ENCODE measurements at places on chromosomes 13 and 19. TPM values are rescaled to one million over a fixed set of nuclear protein-coding genes. Genes with fewer than 3 reads are reported as not detected.

ARHGEF18 gene
- 24.9 TPM for total RNA-seq

GARIN5A gene
- total RNA-seq = 7.0 TPM

ZNF177 gene
- total RNA-seq = 3.8 TPM

CAMSAP3 gene
- total RNA-seq = 5.5 TPM

LILRA1 gene
- total RNA-seq = not detected

LILRB1 gene
- total RNA-seq = 0.49 TPM

PLIN5 gene
- total RNA-seq = 0.45 TPM

ZNF135 gene
- 1.1 TPM for total RNA-seq

CILP2 gene
- total RNA-seq = 0.31 TPM

SLC44A2 gene
- 109 TPM for total RNA-seq

SYNE4 gene
- total RNA-seq = 0.71 TPM

FFAR1 gene
- 0.19 TPM for total RNA-seq

ZNF223 gene
- total RNA-seq = 7.6 TPM

ATP1A3 gene
- total RNA-seq = 2.4 TPM

SERPINE3 gene
- total RNA-seq = not detected

CRX gene
- total RNA-seq = not detected

TSSK6 gene
- total RNA-seq = 2.1 TPM

CEACAM20 gene
- total RNA-seq = not detected

PNMA8A gene
- total RNA-seq = 16.0 TPM

CLEC4M gene
- total RNA-seq = 0.16 TPM

C19orf25 gene
- total RNA-seq = 36.8 TPM

ZNF284 gene
- total RNA-seq = 5.3 TPM

TSEN34 gene
- 34.0 TPM for total RNA-seq

CGB7 gene
- 0.23 TPM for total RNA-seq

PSG3 gene
- 0.20 TPM for total RNA-seq

KCNJ14 gene
- total RNA-seq = 0.61 TPM

ZNF234 gene
- 10.7 TPM for total RNA-seq

ZNF552 gene
- 6.3 TPM for total RNA-seq

TGFBR3L gene
- total RNA-seq = 0.26 TPM

SPART gene
- total RNA-seq = 94.1 TPM

TYROBP gene
- not detected for total RNA-seq

CGB1 gene
- not detected for total RNA-seq

IGFL3 gene
- not detected for total RNA-seq

TTC9B gene
- total RNA-seq = 0.59 TPM

SLC5A5 gene
- total RNA-seq = 0.10 TPM

PRTN3 gene
- total RNA-seq = not detected

PRR22 gene
- total RNA-seq = 1.3 TPM

STOML3 gene
- 29.7 TPM for total RNA-seq

TRIP10 gene
- total RNA-seq = 28.7 TPM

LIM2 gene
- not detected for total RNA-seq

GPC6 gene
- 13.8 TPM for total RNA-seq

SLC25A42 gene
- total RNA-seq = 7.6 TPM

TNFSF9 gene
- total RNA-seq = 3.1 TPM

THSD8 gene
- total RNA-seq = 0.25 TPM

PET100 gene
- total RNA-seq = 209 TPM

VSTM2B gene
- 6.8 TPM for total RNA-seq

LGALS7B gene
- not detected for total RNA-seq

WDR87 gene
- total RNA-seq = not detected

ZNF888 gene
- 3.6 TPM for total RNA-seq

TMPRSS9 gene
- 0.46 TPM for total RNA-seq

SULT2A1 gene
- total RNA-seq = not detected
